ENCODE measurements at places on chromosomes 16 and 17.

- DNase-seq, result no peak
Observed at GRCh38 chr16:68529608-68529930, 9.5 kb upstream of the ZFP90 start.

DNA sequence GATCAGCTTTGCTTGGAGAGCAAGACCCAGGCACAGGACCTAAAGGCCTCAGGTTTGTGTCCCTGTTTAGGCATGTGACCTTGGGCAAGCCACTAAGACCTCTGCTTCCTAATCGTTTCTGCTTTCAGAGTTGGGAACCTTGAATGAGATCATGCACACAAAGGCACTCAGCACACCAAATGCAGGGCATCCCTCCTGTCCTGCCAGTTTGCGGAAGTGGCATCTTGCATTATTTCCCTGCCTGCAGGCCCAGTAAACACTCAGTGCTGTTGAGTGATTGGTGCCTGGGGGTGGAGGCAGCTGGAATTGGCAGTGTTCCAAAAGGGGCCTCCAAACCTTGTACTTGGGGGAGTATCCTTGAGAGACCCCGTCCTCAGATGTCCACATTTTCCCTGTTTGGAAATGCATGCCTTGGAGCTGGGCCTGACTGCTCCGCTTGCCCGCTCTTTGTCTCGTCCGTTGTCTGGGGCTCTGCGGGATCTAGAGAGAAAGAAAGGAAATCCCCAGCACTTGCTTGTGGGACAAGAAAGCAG is 28.7 kb downstream of the MRM1 start:
- no peak for DNase-seq

DNA sequence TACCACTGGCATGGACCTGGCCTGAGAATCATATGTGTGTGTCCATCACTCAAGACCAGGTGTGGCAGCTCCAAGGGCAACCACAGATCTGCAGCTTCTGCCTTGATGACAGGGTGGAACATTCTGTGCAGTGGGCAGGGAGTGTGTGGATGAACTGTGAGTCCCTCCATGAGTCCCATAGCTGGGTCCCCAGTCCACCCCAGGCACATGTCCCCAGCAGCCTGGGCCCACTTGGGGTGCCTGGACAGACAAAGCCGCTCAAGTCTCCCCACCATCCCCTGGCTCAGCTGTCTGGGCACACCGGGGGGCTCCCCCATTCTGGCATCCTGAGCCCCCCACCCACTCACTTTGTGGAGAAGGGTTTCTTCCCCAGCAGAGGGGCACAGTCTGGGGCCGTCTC is 4.6 kb upstream of the KRT16 start:
- DNase-seq, result no peak

- DNase-seq, result no peak
Observed at GRCh38 chr17:50952013-50952412, 85.9 kb upstream of the TOB1 start.

DNA sequence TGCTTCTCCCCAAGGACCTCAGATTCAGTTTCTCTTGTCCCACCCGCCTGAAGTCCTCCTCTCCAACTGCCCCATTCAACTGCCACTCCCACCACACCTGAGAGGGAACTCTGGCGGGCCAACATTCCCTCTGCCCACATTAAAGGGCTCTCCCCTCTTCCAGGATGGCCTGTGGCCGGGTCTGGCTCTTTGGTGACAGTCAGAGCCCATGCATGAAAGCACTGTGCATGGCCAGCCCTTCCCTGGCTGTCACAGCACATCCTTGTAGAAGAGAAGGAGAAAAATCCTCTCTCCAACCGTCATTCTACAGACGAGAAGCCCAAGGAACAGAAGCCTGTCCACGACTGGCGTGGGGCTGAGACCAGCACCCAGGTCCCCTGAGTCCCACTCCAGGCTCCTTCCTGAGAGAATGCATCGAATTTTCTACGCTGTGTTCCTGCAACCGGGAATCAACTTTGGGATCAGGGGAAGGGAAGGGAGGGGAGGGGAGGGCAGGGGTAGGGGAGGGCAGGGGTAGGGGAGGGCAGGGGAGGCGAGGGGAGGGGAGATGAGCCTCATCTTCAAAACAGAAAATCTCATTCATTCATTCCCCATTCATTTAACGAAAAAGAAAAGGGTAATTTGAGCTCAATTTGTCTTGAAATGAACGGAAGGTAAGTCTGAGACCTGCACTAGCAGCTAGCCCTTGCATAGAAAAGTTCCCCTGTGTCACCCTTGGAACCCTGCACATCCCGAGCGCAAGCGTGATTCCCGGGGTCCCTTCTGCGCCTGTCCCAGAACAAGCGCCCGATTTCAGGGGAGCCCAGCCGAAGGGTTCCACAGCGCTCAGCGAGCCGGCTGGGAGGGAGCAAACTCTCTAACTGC is at the start of gene ABCC12:
Gene ABCC12 (minus strand): TSS at position 68 of the 864 bp plus-strand sequence. CDS start 9,569 bp downstream, outside the sequence.
- DNase-seq, result no peak

DNA sequence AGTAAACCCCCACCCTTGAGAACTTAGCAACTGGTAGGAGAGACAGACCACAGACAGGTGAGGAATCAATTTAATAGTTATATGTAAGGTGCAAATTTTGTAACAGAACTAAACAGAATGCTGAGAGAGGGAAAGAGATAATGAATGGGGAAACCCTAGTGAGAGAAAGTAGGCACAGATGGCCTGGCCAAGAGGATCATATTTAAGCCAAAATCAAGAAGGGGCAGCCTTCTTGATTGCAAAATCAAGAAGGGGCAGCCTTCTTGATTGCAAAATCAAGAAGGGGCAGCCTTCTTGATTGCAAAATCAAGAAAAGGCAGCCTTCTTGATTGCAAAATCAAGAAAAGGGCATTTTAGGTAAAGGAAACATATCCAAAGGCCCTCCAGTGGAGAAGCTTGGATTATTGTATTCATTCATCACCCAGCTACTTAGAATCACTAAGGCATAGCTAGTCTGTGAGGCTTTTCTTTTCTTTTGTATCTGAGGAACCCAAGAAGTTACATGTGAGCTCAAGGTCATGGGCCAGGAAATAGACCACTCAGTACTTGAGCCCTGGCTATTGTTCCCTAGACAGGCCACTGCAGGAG is 190.6 kb downstream of the CYLD start:
- DNase-seq, result no peak

- DNase-seq, result no peak
Observed at GRCh38 chr16:4787627-4788482, at the start of gene SEPTIN12. Gene SEPTIN12 (minus strand): TSS chr16:4788345. CDS start chr16:4787645, 700 bp downstream.
